ENCODE measurements at places on chromosomes 4 and X.

- DNase-seq, result no peak
Measured at GRCh38 chr4:25386926-25387325, 9.9 kb downstream of the ANAPC4 start.

GRCh38 chrX:68180579-68180978, 252.7 kb downstream of the OPHN1 start:
- no peak for DNase-seq

- peak; percentile 75 for DNase-seq
Measured at GRCh38 chr4:38860788-38861424, 4.3 kb upstream of the TLR6 start.

DNA sequence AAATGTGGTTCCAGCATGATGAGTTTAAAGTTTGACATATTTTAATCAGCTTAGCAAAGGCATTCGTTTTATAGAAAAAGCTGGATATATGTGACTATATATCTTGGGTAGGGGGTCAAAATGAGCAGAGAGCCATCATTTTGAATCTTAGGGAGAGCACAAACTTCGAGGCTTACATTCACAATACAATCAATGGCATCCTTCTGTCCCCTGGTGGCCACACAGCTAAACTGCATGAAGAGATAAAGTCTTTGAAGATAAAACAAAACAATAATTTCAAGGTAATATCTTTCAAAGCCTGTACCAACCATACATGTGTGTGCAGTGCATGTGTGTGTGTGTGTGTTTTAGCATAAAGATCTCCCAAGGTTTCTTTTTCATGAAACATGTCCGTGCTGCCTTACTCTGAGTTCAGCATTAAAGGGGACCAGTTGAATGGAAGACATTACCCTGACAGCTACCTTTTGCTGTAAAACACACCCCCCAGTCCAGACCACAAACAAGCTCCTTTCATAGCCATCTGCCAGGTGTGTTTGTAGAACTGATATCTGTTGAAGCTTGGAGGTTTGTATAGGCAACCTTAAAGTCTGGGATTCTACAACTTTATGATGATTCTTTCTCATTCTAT, 22.0 kb downstream of the DYNLT3 start:
- peak; percentile 30 for DNase-seq
